Substantia nigra (tissue), 51 donors: ENCODE measurements at places on chromosomes 6 and 20.

- no peak for DNase-seq
Observed at GRCh38 chr6:151081656-151082055, 158.1 kb upstream of the AKAP12 start.

DNA sequence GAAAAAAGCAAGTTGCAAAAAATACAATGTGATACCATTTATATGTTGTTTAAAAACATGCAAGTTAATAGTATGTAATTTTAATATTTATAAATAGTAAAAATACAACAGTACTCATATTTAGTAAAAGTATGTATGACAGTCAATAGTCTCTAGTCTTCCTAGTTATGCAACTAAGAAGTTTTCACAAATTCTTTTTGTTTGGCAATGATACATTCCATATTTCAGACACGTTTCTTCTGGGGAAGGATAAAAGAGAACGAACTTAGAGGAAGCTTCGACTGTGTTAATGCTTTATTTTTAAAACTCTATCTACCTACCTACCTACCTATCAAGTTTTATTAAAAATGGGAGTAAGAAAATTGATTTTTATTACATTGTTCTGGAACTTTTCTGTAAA lies 77.7 kb downstream of the UBE3D start:
- no peak for DNase-seq

DNA sequence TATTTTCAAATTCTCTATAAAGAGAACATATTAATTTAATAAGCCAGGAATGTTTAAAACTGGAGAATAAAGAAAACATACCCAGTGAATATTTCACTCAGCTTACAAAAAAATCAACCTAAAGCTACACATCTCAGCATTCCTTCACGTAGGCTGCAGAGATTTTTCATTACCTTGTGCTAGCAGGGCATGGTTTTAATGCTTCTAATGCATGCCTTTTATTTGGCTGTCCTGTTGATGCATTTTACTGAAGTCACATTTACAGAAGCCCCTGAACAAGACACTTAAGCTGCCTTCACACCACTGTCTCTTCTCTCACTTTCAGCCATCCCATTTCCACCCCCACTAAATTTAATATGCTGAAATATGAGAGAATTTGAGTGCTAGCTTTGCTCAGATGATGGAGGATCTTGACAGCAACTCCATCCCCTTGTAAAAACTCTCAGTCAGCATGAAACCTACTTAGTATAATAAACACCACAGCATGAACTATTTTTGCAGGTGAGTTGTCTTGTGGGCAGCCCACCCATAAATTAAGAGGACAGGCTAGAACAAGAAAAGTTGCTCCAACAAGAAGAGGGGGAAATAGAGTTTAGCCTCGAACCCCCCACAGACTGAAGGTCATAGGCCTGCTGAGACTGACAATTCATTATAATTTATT lies 159.4 kb downstream of the SIM1 start:
- no peak for DNase-seq

- DNase-seq = no peak
Observed at GRCh38 chr20:4717816-4718570, 3.7 kb upstream of the PRND start.

DNA sequence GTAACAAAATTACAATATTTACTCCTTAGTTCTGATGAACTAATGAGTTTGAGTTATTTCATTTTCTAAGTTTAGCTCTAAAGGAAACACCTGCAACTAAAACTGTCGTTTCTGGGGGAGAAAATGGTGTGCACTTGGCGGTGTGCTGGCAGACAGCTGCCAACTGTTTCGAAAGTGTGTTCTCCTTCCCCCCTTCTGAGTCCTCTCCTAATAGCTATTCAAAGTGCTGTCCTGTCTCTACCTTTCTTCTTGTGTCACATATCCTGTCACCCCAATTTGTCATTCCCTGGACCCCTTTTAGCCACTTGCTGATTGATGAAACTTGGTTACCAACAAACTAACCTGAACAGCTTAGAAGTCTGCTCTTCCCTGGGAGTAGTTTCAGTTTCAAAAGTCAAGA lies 4.9 kb upstream of the UBE2J1 start:
- no peak for DNase-seq

DNA sequence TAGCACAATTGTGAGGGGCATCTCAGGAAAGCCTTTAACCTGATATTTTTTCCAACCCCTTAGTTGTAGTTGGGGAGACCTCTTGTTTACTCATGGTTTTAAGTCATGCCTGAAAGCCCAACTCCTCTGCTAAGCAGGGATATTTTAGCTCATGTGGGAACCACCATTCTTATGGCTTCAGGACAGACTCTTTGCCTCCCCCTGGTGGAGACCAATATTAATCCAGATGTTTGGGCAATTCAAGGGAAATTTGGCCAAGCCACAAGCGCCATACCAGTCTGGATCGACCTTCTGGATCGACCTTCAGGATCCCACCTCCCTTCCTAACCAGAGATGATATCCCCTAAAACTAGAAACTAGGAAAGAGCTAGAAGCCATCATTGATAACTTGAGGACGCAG lies 211.2 kb downstream of the C6orf118 start:
- DNase-seq = no peak

DNA sequence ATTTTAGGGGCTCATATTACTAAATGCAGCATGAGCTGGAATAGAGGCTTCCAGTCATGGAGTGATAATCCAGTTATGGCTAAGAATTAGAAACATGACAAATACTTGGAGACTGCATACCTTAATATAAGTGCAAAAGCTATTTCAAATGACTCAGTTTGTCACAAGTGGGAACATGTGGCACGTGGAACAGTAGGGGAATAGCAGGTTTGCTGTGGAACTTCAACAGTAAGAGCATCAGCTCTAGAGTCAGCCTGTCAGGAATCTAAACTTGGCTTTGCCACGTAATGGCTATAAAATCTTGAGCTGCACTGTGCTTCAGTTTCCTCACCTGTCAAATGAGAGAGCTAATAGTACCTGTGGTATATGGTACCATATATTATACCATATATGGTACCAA lies 62.1 kb downstream of the HTR1B start:
- DNase-seq = no peak

DNA sequence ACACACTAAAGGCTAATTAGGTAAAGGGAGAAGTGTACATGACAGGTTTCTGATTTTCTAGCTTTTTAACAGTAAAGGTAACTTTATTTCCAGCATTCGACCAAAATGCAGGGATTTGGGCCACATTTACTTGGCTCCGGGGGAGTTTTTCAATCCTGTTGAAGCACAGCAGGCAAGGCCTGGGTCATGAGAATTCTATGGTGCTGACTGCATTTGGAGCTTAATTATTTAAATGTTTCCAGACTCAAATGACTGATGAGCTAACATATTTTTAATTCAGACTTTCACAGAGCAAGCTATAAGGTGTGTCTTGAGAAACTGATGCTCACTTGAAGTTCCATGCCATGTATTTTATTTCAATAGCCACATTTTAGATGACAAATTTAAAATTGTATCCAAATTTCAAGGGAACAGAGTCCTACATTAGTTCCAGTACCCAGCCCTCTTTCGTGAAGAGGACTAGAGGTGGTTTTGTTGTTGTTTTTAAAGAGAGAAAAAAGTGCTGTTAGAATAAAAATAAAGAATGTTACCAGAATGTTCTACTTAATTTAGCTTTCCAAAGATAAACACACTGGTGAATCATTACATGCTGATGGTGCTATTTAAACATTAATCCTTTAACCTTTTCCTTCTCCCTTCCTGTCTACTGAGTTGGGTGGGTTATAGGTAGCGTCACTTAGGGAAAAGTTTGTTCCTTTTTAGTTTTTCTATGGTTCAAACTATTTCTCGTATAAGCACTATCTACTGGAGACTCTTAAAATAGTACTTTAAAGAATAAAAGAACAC lies 82.3 kb upstream of the PHACTR2 start:
- DNase-seq = no peak

- no peak for DNase-seq
Observed at GRCh38 chr6:119395192-119395591, 45.6 kb upstream of the MAN1A1 start.
